HTR-8/SVneo (cell line): ENCODE measurements at places on chromosomes 2 and 18.

GRCh38 chr18:57004366-57005121, 142.3 kb upstream of the BOD1L2 start:
- DNase-seq = peak; percentile 3

- peak; percentile 64 for DNase-seq
Observed at GRCh38 chr2:28068088-28068487, 177.6 kb downstream of the BABAM2 start.

DNA sequence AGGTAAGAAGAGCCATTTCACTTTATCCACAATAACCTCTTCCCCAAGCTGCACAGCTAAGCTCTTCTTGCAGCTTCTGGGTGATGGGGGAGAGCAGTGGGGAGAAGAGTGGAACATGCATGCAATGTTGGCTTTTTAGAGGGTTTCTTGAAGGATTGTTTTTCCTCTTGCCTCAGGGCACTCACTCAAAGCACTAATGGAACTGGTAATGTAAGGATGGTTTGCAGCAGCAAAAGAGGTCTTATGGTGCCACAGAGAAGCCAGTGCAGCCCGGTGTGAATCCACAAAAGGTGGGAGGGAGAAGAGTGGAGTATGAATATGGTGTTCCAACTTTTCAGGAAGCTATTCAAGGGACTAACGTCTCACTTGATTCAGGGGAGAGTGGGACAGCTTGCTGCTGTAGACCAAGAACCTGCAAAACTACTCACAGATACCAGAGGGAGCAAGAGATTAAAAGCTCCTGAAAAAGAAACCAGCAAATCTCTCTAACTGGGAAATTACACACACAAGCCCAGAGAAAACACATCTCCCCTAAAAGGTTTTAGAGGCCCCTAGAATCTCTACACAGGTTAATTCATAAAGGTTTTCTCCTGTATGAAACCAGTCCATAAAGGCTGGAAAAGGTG, 116.4 kb downstream of the CHN1 start:
- no peak for DNase-seq

DNA sequence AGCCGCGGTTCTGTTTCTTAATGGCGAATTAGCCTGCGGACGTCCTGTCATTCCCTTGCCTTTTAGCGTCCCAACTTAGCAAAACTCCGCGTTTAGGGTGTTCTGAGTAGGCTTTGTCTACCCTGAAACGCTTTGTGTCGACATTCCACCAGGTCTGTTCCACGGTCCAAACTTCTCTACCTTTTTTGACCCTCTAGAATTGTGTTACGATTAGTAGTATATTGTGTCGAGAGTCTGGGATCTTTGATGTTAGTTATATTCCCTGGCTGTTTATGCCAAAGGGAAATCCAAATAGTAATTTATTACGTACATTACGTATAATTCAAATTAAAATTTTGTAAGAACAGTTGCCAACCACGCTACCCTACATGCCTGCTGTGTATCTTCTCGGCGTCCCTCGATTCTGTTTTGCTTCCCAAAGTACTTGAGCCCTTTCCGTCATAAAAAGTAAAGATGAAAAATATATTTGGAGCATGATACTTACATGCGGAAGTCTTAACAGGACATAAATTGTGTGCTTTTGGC, 495 bp upstream of the TTC32 start:
- DNase-seq = no peak

GRCh38 chr18:37362158-37362890, 203.3 kb downstream of the CELF4 start:
- DNase-seq = no peak

DNA sequence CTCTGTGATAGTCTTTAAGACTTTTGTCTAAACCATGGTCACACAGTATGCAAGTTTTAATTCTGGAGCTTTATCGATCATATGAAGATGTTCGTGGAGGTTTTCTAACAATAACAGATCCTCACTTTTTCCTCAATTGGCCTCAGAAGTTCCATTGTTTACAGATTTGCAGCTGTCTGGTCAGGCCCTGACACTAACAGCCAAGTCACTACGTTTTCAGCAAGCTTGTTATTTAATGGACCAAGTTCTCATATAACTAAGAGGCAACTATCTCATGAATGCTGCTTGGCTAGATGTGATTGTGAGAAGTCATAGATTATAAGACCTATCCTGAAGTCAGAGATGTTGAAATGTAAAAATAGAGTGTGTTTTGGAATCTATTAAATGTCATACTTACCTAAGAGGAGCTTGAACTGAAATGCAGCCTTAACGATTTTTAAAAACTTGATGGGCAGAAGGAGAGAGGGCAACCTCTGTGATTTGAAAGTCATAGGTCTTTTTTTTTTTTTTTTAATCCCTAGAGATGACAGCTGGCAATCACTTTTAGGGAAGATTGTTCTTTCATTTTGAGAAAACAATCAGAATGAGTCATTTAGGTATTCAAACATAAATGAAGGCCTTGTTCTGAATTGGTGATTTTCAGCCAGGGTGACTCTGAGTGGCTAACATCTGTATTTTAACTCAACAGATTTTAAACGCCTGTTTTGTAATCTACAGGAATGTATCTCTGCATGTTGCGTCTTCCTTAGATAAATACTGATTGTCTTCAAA, 48.4 kb upstream of the NEMP2 start:
- no peak for DNase-seq

- no peak for DNase-seq
Observed at GRCh38 chr2:25367296-25367695, 25.6 kb upstream of the DNMT3A start.

DNA sequence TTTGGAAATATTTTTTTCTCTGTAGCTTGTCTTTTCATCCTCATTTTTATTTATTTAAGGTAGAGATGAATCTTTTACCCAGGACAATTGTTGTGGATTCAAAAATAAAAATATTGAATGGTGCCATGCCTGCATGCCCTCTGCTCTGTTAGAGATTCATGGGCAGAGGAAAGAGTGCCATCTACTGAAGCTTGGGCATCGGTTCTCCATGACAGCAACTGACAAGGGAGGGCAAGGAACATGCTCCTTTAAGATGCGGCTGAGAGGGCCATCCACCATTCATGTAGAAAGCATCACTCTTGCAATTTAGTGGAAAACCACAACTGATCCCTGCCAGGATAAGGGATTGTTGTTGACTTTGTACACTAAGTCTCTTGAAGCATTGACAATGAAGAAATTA, 79.9 kb downstream of the PARD3B start:
- DNase-seq = no peak

GRCh38 chr2:224158831-224159230, 119.7 kb upstream of the SERPINE2 start:
- no peak for DNase-seq

DNA sequence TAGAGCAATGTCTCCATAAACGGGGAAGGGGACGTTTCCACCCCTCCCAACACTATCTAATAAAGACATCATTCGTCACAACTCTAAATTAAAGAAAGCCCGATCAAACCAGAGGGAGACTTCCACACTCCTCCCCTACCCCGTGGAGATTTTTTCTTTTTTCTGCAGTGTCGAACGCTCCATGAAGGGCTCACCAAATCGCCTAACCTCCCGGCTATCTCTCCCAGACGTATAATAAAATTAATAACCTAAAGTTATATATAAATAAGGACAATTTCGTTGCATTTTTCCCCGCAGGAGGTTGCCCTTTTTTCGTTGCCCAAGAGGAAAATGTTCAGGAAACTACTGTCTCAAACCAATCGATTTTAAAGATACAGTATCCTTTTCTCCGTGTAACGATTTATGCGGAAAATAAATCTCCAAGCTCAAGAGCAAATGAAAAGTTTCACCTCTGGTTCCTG, 2.4 kb downstream of the EVX2 start:
- no peak for DNase-seq

DNA sequence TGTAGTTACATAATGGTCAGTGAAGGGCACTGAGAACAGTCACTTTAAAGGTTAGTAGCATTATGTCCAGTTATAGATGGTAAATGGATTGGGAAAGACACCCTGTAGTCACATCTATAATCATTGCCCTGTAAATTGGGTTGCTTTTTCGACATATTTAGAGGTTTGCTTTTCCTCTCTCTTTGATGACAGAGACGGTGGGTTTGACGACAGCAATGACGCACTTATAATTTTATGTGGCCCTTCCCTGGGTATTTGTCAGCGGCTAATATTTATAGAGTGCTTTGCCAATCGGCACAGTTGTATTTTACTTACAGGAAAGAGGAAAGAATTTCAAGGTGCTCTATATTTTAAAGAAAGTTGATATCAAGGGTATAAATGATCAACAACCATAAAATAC, 2.8 kb downstream of the CPS1 start:
- no peak for DNase-seq
